ENCODE measurements at places on chromosomes 12 and 14.

DNA sequence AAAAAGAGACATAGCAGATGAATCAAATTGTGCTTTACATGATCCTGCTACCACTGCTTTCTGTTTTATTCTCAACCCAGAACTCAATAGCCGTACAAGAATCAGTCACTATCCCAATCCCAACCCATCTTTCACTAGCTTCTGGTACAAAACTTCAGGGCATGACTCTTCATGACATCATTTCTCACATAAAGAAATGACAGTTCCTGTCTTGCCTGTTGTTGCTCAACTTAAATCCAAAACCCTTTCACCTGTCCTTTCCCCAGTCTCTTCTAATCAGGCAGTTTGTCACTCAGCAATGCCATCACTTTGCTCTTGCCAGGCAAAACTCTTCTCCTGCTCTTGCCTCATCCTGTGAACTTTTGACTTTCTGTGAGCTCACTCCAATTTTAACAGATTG is 962.8 kb downstream of the GALC start:
- no peaks in the 10 kb centered on the region for H3K36me3 ChIP-seq
- H3K27me3 ChIP-seq = no peaks in the 10 kb centered on the region
- no peak overlapping the region for H3K4me3 ChIP-seq
- H3K4me1 ChIP-seq = no peaks in the 10 kb centered on the region
- DNase-seq = no peak

GRCh38 chr12:6772331-6772695 is at the start of gene LAG3:
Gene LAG3, plus strand, starts transcription at chr12:6772520. Its CDS starts 333 bp downstream, at chr12:6772853.
- peaks cover 48% of the 10 kb centered on the region for H3K4me1 ChIP-seq
- H3K36me3 ChIP-seq = no peaks in the 10 kb centered on the region
- H3K27me3 ChIP-seq = no peaks in the 10 kb centered on the region
- peak within 1 kb of the TSS; percentile 38 for H3K27ac ChIP-seq
- DNase-seq = no peak

DNA sequence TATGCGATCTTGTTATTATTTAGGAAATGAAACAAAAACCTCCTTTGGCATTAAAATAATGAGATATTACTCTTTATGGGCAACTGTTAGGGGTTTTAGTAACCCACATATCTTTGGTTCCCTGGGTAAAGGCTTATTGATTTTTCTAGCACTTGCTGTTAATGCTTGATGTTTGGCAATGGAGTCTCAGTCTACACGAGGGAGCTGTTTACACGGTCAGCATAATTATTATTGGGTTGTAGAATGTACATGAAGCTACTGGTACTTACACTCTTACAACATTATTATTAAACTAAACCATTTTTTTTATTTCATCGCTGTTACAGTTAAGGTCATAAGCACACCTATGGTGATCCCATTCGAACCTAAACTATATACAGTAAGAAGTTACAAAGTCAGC is 12.1 kb downstream of the RPS29 start:
- H3K36me3 ChIP-seq = peaks cover 2% of the 10 kb centered on the region
- no peak for DNase-seq
- H3K27ac ChIP-seq = no peak overlapping the region

DNA sequence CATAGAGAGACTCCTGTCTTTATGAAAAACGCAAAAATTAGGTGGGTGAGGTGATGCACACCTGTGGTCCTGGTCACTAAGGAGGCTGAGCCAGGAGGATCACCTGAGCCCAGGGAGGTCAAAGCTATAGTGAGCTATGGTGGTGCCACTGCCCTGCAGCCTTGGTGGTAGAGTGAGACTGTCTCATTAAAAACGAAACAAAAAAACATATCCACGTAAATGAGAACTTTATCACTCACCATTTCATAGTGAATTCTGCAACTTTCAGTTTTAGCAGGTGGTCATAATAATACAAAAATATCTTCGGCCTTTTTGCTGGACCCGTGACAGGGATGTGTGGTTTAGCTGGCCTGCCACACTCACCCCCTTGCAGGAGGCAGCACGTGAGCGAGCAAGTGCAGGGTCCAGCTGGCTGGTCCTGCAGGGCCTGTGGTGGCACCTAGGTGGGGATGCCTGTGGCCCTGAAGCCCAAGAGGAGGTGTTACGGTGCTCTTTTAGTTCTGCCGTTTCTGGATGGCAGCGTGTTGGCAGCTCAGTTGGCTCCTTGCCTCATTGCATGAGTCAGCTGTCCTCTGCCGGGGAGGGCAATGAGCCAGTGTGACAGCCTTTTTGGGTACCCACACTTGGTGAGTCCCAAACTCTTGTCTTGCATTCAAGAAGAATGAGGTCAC is 1330.7 kb upstream of the TMEM132C start:
- DNase-seq = peak; percentile 7
- no peaks in the 10 kb centered on the region for H3K36me3 ChIP-seq

DNA sequence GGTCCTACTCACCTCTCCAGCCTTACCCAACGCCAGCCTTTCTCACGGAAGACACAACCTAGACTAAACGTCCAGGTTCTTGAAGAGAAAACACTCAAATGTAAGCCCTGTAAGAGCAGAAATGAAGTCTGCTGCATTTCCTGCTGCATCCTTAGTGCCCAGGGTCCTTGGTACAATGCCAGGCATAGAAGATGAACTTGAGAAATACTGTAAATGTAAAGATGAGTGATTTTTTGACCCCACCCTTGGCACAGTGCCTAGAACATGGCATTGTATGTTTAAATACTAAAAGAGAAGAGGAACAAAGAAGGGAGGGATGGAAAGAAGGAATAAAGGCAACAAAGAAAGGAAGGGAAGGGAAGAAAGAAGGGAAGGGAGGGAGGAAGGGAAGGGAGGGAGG is 514.6 kb downstream of the MED13L start:
- H3K4me1 ChIP-seq = no peaks in the 10 kb centered on the region
- DNase-seq = no peak
- no peaks in the 10 kb centered on the region for H3K36me3 ChIP-seq
- no peak overlapping the region for H3K4me3 ChIP-seq
- no peaks in the 10 kb centered on the region for H3K27me3 ChIP-seq

GRCh38 chr12:107436376-107436775 is 249.2 kb upstream of the PWP1 start:
- DNase-seq = no peak
- no peak overlapping the region for H3K4me3 ChIP-seq

- H3K27ac ChIP-seq = no peak overlapping the region
- H3K27me3 ChIP-seq = no peaks in the 10 kb centered on the region
- H3K4me3 ChIP-seq = no peak overlapping the region
These were observed 65.2 kb downstream of the ADGRD1 start for GRCh38 chr12:131018808-131019397.

GRCh38 chr14:53655080-53655785 is 301.4 kb downstream of the BMP4 start:
- no peak for DNase-seq
- H3K36me3 ChIP-seq = no peaks in the 10 kb centered on the region
- no peaks in the 10 kb centered on the region for H3K4me1 ChIP-seq
- H3K27ac ChIP-seq = no peak overlapping the region
- no peak overlapping the region for H3K4me3 ChIP-seq

GRCh38 chr14:66401449-66402095 is 84.6 kb upstream of the CCDC196 start:
- H3K4me3 ChIP-seq = no peak overlapping the region
- no peaks in the 10 kb centered on the region for H3K4me1 ChIP-seq
- H3K36me3 ChIP-seq = no peaks in the 10 kb centered on the region
- no peak for DNase-seq
- H3K27me3 ChIP-seq = no peaks in the 10 kb centered on the region
- H3K27ac ChIP-seq = no peak overlapping the region

GRCh38 chr12:13165617-13166041 is 30.9 kb upstream of the EMP1 start:
- H3K4me1 ChIP-seq = no peaks in the 10 kb centered on the region
- no peak overlapping the region for H3K4me3 ChIP-seq
- no peak for DNase-seq

DNA sequence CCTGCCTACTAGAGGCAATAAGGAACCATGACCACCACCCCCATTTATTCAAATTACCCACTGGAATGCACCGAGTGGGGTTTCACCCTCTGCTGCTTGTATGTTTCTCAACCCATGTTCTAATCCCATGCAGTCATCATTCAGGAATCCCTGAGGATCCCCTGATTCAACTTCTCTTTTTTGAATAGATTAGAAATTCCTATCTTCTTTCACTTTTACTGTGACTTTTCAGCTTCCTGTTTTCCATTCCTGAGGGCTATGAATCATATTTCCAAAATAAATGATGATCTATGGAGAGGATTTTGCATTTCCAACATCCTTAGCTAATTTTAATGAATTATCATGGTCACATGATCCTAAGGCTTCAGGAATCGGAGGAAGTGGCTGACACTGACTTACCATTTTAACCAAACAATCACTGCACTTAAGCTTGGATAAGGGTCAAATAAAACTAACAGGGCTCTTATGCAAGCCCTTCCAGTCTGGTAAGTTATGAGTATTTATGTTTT is 19.4 kb upstream of the P2RX4 start:
- no peak overlapping the region for H3K27ac ChIP-seq
- peaks cover 5% of the 10 kb centered on the region for H3K4me1 ChIP-seq
- H3K27me3 ChIP-seq = no peaks in the 10 kb centered on the region
- H3K4me3 ChIP-seq = no peak overlapping the region
- no peaks in the 10 kb centered on the region for H3K36me3 ChIP-seq
- DNase-seq = no peak

DNA sequence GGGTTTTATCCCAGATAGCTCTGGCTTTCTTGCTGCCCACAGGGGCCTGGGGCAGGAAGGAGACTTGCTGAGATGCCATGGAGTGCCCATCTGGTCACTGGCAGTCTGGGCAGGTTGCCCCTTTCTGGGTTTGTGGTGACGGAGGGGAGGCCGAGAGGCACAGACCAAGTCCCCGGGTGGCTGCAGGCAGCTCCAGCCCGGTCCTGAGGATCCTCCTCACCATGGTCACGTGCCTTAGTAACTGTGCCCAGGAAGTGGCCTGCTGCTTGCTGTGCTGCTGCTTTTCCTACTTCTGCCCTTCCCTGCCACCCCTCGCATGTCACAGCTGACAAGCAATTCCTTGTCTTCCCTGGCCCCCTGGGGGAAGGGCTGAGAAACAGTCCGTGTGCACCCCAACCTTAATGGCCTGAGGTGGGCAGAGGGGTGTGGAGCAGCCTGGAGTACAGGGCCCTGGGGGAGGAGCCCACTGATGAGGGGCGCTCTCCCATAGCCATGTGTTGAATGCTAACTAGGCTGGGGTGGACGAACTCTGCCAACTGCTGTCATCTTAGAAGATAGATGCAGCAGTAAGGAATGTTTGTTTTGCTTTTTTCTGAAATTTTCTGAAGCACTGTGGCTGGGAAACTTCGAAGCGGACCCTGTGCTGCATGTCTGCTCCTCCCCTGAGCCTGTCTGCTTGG is 54.9 kb upstream of the SRSF5 start:
- H3K27ac ChIP-seq = no peak overlapping the region
- no peak overlapping the region for H3K4me3 ChIP-seq
- H3K36me3 ChIP-seq = peaks cover 33% of the 10 kb centered on the region
- DNase-seq = no peak
- H3K27me3 ChIP-seq = no peaks in the 10 kb centered on the region

DNA sequence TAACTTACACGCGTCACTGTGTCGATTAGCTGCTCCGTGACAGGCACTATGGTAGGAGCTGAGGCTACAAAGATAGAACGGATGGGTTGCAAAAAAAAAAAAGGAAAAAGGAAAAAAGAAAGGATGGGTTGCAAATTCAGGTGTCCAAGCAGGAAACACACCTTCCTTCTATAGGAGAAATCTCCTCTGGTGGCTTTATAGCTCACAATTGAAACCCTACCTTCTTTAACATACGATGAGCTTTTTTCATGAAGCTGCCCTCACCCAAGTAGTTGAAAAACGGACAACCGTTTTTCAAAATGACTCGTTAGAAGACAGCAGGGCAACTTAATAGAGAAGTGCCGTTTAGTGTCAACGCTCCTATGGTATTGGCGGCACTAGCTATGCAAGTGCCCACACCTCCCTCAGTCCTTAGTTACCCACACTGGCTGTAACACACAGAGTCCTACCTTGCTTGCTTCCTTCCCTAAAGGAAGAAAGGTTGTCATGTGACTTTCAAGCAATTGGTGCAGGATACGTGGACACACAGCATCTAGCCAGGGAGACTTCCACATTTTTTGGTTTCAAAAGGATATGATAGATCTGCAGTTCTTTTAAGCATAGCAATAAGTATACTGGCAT is 682 bp upstream of the TRIP11 start:
- no peaks in the 10 kb centered on the region for H3K27me3 ChIP-seq
- DNase-seq = peak; percentile 25
- peak overlapping the region; percentile 82 for H3K4me3 ChIP-seq
- no peaks in the 10 kb centered on the region for H3K4me1 ChIP-seq
- no peaks in the 10 kb centered on the region for H3K36me3 ChIP-seq

DNA sequence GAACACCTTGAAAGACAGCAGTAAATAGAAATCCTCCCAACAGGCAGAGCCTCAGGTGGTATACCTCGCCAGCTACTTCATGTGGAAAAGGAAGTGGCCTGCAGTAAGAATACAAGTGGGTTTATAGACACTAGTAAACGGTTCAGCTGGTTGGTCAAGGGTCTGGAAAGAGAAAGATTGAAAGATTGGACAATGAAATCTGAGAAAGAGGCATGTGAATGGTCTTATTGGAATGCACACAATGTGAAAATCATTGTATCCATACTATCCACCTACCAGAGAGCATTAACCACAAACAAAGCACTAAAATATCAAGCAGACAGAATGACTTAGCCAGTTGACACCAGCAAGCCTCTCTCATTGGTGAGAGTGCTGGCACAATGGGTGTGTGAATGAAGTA is 98.2 kb downstream of the SSPN start:
- peaks cover 10% of the 10 kb centered on the region for H3K4me1 ChIP-seq
- no peak overlapping the region for H3K4me3 ChIP-seq
- no peaks in the 10 kb centered on the region for H3K36me3 ChIP-seq
- H3K27ac ChIP-seq = no peak overlapping the region

DNA sequence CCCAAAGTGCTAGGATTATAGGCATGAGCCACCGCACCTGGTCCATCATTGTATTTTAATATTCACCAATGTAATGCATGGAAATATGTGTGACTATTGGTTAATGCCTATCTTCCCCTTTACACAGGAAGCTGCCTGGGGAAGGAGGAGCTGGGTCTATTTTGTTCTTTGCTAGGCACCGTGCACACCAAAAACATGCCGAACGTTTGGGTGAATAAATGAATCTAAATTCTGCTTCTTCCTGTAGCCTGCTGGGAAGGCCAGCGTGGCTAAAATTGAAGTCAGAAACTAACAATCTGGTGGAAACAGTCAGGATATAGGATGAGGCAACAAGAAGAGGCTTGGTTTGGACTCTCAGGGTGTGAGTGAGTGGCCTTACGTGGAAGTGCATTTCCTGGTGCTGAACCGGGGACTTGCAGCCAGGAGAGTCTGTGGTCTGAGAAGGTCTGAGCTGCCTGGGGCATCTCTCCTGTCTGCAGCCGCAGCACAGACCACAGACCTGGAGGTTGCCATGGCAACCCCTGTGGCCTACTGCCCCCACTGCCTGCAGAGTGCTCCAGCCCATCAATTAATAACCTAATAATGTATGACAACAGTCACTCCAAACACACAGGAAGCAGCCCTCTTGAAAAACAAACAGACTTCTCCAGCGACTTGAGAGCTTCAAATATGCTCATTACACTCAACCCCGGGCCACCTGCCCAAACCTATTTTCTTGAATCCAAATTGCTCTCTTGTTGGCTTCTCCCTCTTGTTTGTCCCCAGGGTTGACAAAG is 5.5 kb upstream of the GPR68 start:
- H3K27me3 ChIP-seq = no peaks in the 10 kb centered on the region
- no peaks in the 10 kb centered on the region for H3K36me3 ChIP-seq
- peak overlapping the region; percentile 67 for H3K27ac ChIP-seq

- no peak overlapping the region for H3K27ac ChIP-seq
- no peak overlapping the region for H3K4me3 ChIP-seq
- no peaks in the 10 kb centered on the region for H3K4me1 ChIP-seq
- H3K27me3 ChIP-seq = no peaks in the 10 kb centered on the region
These were observed 144.8 kb downstream of the PIWIL1 start for GRCh38 chr12:130482448-130482847.

GRCh38 chr12:31589904-31590641 is 863 bp downstream of the DENND5B start:
- H3K4me1 ChIP-seq = peaks cover 27% of the 10 kb centered on the region
- no peaks in the 10 kb centered on the region for H3K36me3 ChIP-seq
- peak overlapping the region; percentile 87 for H3K4me3 ChIP-seq
- no peaks in the 10 kb centered on the region for H3K27me3 ChIP-seq
- no peak for DNase-seq
- H3K27ac ChIP-seq = peak overlapping the region; percentile 93
